ENCODE measurements at places on chromosomes 2 and 18.

- peak; percentile 95 for DNase-seq
Measured at GRCh38 chr2:150811259-150811855, 323.9 kb upstream of the RND3 start.

- no peak for DNase-seq
Measured at GRCh38 chr2:224377751-224378700, 23.9 kb downstream of the FAM124B start.

DNA sequence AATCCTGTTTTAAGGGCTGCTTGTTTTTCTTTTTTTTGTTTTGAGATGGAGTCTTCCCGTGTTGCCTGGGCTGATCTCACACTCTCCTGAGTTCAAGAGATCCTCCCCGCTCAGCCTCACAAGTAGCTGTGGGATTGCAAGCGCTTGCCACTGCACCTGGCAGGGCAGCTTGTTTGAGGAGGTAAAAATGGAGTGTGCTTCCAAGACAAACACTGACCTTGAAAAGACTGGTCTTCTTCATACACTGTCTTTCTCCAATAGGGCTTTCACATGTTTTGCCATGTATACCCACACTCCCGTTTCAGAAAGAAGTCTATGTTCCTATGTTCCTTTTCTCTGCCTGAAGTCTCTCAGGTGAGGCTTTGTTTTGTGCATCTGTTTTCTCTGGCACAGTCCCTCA is 32.6 kb upstream of the LDAH start:
- DNase-seq = no peak

DNA sequence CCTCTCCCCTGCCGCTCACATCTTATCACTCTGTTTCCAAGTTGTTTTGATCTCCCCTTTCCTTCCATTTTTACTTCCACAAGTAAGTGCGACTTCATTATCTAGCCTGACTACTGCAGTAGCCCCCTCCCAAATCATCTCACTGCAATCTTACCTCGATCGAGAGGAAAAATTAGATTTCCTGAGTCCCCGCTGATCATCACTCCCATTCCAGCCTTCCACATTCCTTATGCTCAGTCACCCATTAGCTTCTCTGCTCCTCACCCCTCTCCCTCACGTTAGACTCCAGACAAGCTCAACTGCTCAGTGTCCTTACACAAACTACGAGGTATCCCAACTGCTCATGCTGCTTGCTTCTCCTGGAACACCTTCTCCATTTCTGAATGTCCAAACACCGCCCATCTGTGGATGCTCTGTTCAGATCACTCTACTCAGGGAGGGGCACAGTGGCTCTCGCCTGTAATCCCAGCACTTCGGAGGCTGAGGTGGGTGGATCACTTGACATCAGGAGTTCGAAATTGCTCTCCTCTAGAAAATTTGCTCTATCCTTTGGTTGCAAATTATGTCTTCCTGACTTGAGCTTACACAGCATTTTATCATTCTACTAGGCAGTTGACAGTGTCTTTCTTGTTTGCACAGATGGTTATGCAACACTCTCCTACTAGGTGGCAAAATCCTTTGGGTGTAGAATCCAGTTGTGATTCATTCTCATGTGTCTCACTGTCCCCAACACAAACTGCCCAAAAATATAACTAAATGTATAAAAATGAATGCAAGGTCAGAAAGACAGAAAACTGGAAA is 96.5 kb downstream of the INO80D start:
- DNase-seq = no peak

DNA sequence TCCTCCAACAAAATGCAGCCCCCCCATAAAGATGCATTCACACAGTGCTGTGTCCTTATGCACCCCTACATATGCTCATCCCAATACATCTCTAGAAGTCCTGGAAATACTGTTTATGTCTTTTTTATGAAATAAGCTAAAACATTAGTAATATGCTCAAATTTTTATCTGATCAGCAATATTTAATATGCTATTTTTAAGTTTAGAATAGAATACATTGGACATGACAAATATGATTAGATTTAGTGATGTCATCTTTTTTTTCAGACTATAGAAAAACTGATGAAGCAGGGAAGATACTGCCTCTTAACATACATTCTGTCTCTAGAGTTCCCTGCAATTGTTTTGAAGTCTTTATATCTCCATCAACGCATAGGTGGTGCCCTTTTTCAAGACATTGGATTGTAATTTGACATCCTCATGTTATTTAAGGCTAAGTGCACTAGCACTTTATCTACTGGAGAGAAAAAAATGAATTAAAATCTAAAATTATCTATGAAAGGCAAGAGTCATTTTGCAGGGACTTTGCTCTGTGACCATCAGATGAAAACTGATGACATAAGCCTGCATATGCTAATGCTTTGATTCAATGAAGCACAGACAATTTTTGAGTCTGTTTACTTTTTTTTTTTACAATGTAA is 395.3 kb downstream of the LPIN1 start:
- no peak for DNase-seq

GRCh38 chr2:150485114-150485870 is 2.2 kb downstream of the RND3 start:
- DNase-seq = peak; percentile 65

- DNase-seq = no peak
Measured at GRCh38 chr2:172931256-172931894, 144.3 kb upstream of the MAP3K20 start.

- no peak for DNase-seq
Measured at GRCh38 chr2:127844973-127845372, 13.0 kb downstream of the POLR2D start.

- DNase-seq = peak; percentile 44
Measured at GRCh38 chr18:79644006-79644665, 35.5 kb upstream of the CTDP1 start.

GRCh38 chr2:172904236-172904635 is 168.6 kb downstream of the RAPGEF4 start:
- peak; percentile 58 for DNase-seq

GRCh38 chr2:39109537-39109936 is 11.3 kb downstream of the SOS1 start:
- no peak for DNase-seq

DNA sequence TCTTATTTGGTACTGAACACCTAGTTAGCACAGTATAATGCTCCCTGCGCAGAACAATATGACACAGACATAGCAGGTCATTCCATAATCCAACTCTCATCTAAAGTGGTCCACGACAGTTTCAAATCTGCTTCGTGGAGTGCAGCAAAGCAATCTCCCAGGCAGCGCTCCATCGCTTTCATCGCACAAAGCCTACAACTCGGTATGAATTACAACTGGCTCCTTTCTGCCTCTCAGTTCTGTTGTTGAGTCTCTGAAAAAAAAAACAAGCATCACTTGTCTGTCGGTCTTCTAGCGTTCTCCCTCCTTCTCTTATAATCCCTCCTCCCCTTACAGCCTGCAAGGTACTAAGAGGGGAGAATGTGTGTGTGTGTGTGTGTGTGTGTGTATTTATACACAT is 123.5 kb downstream of the FIGN start:
- DNase-seq = peak; percentile 55

All from spinal cord (tissue), 10 donors.